ENCODE measurements at places on chromosomes 4 and X.

DNA sequence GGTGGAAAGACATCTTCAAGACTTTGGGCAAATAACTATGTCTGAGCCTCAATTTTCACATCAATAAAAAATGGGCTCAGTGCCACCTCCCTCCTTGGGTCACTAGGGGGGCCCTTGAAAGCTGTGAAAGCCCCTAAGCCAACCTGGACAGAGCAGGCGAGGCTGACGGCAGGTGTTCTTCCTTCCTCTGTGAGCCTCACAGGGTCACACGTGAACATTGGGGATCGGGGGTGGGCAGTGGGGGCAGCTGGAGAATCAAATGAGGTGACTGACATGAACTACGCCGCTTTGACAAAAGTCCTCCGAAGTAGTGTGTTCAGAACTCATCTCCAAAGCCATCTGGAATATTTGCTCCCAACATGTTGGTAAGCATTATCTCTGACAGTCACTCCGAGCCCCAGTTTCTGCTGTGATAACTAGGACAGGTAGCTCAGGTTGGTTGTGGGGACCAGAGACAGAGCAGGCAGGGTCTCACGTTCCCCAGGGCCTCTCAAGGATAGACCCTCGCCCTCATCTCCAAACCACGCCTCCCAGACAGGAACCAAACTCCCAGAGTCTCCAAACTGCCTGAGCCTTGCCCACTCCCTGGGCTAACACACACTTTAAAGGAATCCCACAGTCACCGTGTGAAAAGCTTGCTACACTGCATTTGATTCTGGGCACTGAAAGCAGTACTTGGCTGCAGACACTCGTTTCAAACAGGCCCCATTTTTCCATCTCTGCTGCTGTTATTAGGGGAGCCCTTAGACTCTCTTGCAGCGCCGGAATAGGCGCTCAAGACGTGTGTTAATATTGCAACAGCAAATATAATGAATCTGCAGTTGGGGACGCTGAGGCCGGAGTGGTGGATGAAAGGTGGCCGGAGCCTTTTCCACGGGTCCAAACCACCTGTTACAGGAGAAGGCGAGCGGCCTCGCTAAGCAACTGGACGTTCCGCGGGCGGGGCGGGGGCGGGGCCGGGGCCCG lies 717 bp upstream of the WFS1 start:
- DNase-seq, result no peak

DNA sequence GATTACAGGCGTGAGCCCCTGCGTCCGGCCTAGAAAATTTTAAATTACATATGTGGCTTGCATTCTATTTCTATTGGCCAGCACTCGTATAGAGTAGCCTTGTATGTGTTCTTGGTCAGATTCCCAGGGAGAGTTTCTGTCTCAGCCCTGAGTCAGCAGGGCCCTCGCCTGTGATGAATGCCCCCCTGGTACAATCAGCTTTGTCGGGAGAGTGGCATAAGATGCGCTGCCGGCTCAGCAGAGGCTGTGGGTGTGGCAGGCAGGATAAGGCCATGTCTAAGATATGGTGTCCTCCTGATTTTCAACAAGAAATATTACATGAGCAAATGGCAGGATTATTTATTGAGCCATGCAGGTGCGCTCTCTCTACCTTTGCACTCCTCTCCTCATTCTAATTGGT lies 1.6 kb upstream of the REELD1 start:
- DNase-seq, result no peak

- no peak for DNase-seq
These were observed 201.1 kb upstream of the MBNL3 start for GRCh38 chrX:132689612-132690563.

DNA sequence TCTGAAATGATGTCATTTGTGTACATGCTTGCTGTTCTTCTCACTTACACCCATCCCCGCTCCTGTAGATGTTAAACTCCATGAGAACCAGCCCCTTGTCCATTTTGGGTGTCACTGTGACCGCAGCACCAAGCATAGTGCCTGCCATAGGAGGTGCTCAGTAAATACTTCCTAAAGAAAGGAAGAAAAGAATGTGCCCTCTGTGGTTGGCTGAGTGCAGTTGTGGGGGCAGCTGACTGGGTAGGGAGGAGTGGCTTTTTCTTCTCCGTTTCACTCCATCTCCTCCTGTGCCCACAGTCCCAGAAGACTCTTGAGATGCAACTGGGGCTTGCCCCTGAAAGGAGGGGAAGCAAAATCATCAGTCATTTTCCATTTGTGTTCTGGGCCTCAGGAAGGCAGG lies 25.5 kb downstream of the PHEX start:
- DNase-seq, result no peak

DNA sequence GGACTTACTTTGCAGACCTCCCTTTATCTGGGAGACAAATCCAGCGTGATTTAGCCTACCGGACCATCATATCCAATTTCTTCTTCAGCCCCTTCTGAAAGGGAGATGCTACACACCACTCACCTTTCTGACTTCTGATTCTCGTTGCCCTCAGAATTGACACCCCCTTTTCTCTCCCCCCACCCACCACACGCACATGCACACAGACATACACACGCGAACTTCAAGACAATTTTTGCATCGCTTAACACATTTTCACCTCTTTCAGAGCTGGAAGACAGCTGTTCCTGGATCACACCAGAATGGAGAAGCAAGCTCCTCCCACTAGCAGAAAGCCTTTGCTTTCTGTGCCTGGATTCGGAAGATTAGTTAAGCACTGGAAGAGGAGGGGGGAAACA lies 1.0 kb upstream of the SNCA start:
- no peak for DNase-seq

DNA sequence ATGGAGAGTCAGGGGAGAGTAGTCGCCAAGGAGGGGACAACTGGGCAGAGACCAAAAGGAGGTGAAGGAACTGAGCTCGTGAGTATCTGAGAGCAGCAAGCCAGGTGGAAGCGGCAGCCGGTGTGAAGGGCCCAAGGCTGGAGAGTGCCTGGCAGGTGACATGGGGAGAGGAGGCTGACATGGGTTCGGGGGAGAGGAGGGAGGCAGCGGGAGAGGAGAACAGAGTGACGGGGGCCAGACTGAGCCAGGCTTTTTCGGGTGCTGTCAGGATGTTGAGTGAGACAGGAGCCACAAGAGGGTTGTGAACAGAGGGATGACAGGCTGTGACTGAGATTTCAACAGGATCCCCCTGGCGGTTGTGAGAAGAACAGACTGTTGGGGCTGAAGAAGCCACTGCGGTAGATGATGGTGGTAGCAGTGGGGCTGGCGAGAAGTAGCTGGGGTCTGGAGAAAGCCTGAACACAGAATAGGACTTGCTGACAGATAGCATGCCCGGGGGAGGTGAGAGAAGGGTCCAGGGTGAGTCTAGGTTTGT lies 5.7 kb downstream of the ELK1 start:
- no peak for DNase-seq

GRCh38 chr4:187940299-187940698 lies 55.3 kb upstream of the ZFP42 start:
- DNase-seq, result no peak

GRCh38 chrX:49066690-49067089 lies 7.1 kb downstream of the PRAF2 start:
- no peak for DNase-seq

DNA sequence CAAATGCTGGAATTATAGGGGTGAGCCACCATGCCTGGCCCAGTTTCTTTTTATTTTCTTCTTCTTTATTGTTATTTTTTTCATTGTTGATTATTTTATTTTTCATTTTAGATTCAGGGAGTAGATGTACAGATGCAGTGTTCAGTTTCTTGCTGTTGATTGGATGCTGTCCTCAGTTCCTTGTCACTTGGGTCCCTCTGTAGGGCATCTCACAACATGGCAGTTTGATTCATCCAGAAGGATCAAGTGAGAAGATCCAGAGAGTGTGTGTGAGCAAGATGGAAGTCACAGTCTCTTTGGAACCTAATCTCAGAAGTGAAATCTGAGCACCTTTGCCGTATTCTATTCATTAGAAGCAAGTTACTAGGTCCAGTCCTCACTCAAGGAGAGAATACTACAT lies 20.9 kb downstream of the HMGB3 start:
- no peak for DNase-seq

DNA sequence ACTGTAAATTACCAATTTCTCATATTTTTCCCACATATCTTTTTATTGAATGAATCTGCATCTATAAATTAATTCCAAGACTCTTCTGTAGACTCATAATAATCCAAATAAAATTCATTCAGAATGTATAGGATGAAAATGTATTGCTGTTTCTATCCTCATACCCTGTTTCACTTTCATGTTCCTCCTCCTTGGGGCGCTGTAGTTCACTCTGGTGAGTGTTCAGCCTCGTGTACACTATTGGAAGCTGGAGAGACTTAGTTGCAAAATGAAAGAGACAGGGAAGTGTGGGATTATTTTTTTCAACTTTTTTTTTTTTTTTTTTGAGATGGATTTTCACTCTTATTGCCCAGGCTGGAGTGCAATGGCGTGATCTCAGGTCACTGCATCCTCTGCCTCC lies 296.1 kb downstream of the TLL1 start:
- DNase-seq, result no peak

DNA sequence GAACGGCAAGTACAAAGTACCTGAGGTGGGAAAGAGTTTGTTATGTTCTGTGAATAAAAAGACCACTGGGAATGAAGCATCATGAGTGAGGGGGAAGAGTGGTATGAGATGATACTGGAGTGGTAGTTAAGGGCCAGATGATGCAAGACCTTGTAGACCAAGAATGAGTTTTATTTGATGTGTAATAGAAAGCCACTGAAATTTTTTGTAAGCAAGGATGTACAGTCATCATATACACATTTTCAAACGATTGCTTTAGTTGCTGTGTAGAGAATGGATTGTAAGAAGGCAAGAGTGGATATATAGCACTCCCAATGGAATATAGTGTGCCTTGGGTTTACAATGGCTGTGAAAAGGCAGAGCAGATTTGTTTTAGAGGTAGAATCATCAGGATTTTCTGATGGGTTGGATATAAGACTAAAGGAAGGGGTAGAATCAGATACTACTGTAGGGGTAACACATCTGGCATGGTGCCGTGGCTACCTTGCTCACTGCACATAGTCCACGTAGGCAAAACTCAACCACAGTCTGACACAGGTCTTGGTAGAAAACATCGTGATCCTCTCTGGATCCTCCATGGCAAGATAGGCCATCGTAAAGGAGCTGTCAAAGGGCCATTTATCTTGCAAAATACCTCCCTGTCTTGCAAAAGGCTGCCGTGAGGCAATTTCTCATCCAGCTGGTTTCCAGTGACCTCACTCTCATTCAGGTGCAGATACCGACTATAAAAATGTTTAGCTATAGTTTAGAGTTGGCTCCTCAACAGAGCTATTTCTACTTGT lies 14.9 kb downstream of the TIFA start:
- no peak for DNase-seq

DNA sequence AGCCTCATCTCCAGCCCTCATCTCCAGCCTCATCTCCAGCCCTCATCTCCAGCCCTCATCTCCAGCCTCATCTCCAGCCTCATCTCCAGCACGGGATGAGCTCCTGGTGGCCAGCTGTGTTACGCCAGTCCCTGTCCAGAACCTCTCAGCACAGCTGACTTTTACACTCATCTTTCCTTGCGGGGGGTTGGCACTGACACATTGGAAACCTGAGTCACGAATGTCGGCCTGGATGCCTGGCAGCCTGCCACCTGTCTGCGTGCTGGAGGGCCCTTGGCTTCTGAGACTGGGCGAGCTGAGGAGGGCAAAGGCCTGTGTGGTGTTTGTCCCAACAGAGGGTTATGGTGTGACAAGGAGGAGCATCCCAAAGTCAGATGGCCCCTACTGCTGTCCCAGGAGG lies 66.1 kb upstream of the HGFAC start:
- DNase-seq, result no peak

DNA sequence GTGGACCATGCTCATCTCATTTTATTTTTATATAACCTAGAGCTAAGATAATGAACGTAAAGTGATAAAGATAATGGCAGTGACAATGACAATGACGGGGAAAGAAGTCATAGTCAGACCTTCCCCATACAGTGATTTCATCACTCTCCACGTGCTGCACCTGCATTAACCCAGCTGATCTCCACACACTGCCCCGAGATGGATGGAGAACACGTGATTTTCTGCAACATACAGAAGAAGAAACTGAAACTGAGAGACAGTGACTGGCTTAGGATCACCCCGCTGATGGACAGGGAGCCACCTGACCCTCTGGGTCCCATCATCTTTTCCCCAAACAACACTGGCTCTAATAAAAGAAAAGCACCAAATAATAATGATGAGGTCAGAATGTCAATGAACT lies 22.0 kb downstream of the EVC2 start:
- DNase-seq, result no peak

DNA sequence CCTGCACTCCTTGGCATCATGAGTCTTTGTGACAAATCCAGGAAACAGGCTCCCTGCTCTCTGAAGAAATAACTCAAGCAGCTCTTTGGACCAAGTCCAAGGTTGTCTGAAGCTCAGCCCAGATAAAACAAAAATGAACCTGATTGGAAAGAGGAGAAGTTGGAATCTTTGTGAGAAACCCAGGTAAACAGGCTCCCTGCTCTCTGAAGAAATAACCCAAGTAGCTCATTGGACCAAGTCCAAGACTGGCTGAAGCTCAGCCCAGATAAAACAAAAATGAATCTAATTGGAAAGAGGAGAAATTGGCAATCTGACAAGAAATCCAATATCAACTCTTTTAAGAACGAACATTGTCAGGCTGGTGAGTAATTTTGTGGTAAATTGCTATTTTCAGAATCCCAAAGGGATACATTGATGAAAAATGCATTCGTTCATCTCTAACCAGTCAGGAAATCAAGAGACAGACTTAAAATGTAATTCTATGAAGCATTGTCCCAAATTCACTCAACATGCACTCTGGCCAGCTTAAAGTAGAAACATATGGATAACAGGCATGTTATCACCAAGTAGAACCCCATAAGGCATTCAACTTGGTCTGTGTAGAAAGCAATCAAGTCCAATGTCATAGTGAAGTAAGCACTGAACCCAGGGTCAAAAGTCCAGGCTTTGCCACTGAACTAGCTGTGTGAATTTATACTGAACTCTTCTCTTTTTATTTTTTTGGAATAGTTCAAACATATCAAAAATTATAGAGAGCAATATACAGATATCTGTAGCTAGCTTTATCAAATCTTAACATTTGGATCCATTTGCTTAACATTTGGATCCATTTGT lies 16.8 kb upstream of the NFXL1 start:
- no peak for DNase-seq

GRCh38 chr4:10877076-10877475 lies 192.5 kb upstream of the CLNK start:
- DNase-seq, result no peak

DNA sequence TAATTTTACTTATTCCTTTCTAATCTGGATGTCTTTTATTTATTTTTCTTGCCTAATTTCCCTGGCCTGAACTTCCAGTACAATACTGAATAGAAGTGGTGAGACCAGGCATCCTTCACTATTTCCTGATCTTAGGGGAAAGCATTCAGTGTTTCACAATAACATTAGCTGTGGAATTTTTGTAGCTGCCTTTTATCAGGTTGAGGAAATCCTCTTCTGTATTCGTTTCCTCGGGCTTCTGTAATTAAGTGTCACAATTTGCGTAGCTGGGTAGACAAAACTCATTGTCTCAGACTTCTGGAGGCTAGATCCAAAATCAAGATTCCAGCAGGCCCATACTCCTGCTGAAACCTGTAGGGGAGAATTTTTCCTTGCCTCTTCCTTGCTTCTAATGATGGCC lies 598.4 kb upstream of the FTHL17 start:
- DNase-seq, result no peak

Measured in iPS DF 6.9 (cell line).